ENCODE measurements at places on chromosomes 13 and 19.
A peak's percentile ranks its signal among the peaks of the same experiment; 100 is the strongest.

- DNase-seq: no peak
These were observed 95.6 kb downstream of the PCDH9 start for GRCh38 chr13:67134417-67135129.

DNA sequence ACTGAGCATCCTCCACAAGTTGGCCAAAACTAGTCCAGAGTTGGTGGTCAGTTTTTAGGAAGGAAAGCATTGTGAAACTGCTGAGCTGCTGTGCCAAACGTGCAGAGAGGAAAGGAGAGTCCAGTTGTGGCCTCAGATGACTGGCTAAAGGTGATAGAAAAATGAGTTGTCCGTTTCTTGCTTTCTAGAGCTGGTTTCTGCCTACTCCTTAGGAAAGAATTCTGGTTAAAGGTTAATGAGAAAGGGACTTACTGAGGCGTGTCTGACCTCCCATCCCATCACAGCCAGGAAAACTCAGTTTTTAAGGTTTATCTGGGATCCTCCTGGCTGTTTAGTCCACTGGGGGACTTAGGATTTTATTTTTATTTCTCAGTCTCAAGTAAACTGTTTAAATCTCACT lies 1186.3 kb downstream of the UQCRFS1 start:
- no peak for DNase-seq

- peak; percentile 95 for DNase-seq
These were observed 16.1 kb downstream of the ZNF816 start for GRCh38 chr19:52946322-52947310.

GRCh38 chr13:94713561-94714182 lies 1.3 kb upstream of the SOX21 start:
- no peak for DNase-seq
